Subcutaneous adipose tissue (tissue), 4 donors: ENCODE measurements at places on chromosomes 6 and 20. TPM values are rescaled to one million over a fixed set of nuclear protein-coding genes. Genes with fewer than 3 reads are reported as not detected.

The ZNF831 gene
- 0.88 TPM for total RNA-seq

The ZNF512B gene
- 11.9 TPM for total RNA-seq

The OPN5 gene
- not detected for total RNA-seq

The SNAI1 gene
- total RNA-seq, result 3.3 TPM

The RSPH4A gene
- not detected for total RNA-seq

The HLA-DRA gene
- total RNA-seq, result 228 TPM

The SRSF6 gene
- 43.7 TPM for total RNA-seq

The OPRM1 gene
- total RNA-seq, result not detected

The MDFI gene
- 12.6 TPM for total RNA-seq

The ADGRF5 gene
- 144 TPM for total RNA-seq

The SAMD3 gene
- 3.1 TPM for total RNA-seq

The TCP11 gene
- total RNA-seq, result not detected

The SAMD10 gene
- total RNA-seq, result 2.0 TPM

The C20orf96 gene
- 2.6 TPM for total RNA-seq

The ABHD12 gene
- 36.5 TPM for total RNA-seq

The GRIK2 gene
- 0.19 TPM for total RNA-seq

The GOPC gene
- total RNA-seq, result 29.1 TPM
